ENCODE measurements at places on chromosomes 11 and 22. TPM values are rescaled to one million over a fixed set of nuclear protein-coding genes. Genes with fewer than 3 reads are reported as not detected.

DNA sequence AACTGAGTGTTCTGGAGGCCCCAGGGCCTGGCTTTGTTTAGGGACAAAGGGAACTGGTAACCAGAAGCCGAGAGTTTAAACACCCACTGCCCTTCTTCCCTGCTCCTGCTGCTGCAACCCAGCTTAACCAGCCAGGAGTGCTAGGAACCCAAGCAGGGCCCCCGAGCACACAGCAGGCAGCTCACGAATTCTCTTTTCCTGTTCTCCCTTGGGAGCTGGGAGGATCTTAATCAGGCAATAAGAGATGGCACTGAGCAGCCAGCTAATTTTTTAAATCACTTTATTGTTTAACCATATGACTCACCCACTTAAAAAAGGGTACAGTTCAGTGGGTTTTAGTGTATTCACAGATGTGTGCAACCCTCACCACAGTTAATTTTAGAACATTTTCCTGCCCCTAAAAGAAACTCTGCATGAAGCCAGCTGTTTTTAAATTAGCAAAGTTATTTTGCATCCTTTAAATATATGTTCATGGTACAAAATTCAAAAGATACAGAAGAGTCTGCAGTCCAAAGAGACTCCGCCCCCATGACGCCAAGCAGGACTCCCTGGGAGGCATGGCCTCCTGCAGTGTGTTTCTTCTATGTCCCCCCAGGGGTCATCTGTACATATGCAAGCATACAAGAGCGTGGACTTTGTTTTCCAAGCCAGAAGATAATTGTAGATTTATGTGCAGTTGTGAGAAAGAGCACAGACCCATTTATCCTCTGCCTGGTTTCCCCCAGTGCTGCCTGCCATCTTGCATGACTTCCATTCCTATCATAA is 18.9 kb upstream of the PPP6R3 start:
- no peak for DNase-seq

GRCh38 chr11:124207102-124207792 is 24.1 kb downstream of the OR10D3 start:
- DNase-seq: no peak

Gene MAJIN
- 0.91 TPM for total RNA-seq

Gene RASSF7
- 52.7 TPM for total RNA-seq

- DNase-seq: no peak
These were observed 20.2 kb downstream of the LMO1 start for GRCh38 chr11:8243458-8243857.

GRCh38 chr22:39493759-39494158 is 8.3 kb upstream of the MIEF1 start:
- no peak for DNase-seq

Gene OR4A16
- not detected for total RNA-seq

Gene MIAT
- 270 TPM for total RNA-seq

DNA sequence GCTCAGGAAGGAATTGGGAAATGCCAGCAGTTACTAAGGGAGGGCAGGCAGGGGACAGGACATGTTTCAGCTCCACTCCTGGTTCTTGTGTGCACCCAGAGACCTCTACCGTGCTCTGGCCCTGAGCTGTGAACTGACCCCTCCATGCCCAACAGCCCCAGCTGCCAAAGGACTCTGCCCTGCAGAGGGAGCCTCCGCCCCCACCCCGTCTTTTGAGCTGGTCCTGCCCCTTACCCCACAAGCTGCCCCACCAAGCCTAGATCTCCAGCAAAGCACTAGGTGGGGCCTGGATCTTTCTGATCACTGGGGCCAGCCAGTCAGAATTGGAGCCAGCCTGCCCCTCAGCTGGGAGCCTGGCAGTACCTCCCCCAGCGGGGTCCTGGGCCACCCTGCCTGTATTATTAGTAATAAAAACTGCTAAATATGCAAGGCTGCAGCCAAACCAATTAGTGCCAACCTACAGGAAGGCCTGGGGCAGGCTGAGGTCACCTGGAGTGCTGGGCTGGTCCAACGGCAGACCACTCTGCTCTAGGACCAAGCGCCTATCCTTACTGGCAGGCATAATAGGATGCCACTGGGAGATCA is 23.9 kb upstream of the DRICH1 start:
- DNase-seq: no peak

DNA sequence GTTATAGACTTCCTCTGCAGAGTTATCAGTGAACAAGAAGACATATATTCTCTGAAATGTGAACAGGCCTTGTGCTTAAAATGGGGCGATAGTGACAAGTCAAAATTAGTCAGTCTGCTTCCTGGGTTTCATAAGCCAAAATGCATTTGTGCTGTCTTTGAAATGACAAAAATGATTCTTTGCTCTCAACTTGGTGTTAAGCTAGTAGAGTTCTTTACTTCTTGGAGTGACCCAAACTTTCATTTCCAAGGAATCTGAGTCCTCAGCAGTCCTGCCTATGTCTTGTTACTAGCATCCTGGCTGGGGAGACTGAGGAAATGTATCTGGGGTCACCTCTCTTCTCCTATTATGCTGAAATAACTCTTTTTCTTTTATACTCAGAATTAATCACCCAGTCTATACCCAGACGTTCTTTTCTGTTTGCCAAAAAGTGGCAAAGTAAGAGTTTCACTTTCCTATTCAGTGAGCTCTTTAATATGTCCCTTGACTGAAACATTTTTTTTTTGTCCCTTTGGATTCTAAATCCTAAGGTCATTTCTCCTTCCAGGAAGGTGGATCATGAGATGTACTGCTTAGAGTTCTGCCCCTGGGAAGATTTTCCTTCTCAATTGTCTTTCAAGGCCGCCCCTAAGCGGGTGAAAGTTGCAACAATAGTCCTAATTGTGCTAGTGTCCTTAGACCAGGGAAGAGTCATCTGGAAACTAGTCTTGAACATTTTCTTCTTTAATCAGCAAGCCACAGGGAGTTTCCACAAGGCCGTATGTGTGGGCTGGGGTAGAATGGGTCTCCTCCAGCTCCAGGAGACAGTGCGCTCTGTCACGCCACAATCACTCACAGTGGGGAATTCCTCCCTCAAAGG is 53.0 kb upstream of the RDX start:
- DNase-seq: peak; percentile 4

Gene TRIM29
- not detected for total RNA-seq

Gene NEAT1
- 687 TPM for total RNA-seq

DNA sequence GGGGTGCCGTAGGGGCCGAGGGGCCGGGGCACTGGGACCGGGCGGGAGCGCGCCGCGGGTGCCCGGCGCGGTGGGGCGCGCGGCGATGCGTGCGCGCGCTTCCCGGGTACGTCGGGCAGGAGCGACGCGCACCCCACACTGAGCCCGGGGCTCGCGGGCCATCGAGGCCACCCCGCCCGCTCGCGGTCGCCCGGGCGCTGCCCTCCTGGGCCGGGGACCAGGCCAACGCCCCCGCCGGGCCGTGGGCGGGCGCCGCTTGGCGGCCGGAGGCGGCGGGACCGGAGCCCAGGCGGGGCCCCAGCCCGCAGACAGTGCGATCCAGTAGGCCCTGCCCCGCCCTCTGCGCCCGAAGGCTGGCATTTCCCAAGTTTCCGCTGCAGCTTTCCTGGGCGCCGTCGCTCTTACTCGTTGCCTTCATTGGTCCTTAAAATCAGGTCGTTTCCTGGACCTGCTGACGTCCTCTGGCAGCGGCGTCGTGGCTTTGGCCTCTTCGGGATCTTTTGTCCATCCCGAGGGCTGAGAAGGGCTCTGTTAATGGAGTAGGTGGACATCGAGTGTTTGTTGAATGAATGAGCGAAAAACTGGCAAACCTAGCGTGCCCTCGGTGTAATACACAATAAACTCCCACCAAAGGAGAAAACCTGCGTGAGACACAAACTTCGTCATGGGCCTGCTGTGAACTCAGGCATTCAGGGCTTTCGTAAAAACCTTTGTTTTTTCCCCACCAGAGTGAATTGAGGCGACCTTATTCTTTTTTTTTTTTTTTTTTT is 638 bp downstream of the PARVA start:
- DNase-seq: peak; percentile 28

- DNase-seq: no peak
These were observed 22.3 kb downstream of the PIK3IP1 start for GRCh38 chr22:31269892-31270579.

Gene YPEL1
- 8.0 TPM for total RNA-seq

Gene STX5
- 67.9 TPM for total RNA-seq

DNA sequence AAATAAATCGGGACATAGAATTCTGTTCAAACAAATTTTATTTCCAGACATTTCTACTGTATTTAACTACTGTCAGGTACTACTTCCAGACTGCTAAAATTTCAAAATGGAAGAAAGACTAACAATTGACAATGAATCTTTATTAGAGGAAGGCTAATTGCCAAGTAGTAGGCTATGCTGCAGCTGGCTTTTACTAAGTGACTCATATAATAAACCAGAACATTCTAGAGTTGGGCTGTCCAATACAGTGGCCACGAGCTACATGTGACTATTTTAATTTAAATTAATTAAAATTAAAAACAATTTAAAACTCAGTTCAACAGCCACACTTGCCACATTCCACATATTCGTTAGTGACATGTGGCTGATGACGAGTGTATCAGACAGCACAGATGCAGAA is 27.6 kb downstream of the CHKA start:
- no peak for DNase-seq

Gene VSIG2
- 0.55 TPM for total RNA-seq

DNA sequence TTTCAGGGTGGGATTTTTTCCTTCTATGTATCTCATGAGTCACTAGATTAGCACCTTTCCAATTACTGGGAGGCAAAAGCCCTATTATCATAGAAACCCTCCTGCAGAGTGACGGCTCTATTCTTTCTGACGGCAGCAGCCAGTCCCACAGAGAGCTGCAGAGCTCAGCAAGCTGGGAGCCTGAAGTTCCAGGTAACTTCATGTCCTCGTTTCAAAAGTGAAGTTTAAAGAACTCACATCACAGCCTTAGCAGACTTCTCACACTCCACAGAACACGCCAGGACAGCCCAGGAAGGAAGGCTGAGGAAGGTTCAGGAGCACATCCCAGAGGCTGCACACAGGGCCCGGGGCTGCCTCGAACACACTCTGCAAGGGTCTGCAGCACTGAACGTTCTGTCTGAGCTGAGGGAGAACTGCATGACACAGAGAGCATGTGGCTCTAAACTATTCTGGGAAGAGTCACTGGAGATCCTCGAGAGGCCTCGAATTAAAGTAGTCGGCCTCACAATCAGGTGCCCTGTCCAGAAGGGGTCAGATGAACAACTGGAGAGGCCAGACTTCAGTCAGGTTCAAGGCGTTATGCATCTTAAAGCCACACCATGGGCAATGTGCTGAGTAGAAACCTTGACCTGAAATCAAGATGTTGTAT is 104.2 kb upstream of the DRD2 start:
- no peak for DNase-seq

DNA sequence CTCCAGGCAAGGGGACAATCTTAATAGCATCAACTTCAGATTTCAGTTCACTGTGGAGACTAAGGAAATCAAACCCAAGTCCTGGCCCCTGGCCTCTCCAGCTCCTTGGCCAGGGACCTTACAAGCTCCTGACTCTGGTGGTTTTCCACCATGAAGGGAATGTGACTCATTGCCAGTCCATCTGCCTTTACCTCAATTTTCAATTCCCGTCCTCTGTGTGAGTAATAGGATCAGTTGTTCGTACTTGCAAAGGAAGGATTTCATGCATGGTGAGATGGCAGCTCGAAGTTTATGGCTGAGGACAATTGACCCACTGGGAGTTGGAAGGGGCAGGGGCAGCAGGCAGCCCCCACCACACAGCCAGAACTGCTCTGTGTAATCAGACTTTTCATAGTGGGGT is 42.5 kb downstream of the INSC start:
- peak; percentile 12 for DNase-seq

DNA sequence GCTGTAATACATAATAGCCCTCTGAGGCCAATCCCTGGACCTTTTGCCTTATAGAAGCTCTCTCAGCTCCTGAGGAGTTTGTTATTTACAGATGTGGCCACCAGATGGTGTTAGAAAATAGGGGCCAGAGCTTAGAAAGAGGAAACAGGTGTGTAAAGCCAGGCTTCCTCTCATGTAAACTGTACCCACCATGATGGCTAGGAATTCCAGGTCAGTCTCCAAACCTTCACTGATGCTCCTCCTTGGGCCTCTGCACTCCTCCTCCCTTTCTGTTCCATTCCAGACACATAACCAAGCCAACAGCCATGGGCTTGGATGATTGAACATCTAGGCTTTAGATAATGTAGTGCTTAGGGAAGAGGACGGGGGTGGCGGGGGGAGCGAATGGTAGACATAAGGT is 39.7 kb downstream of the USP35 start:
- DNase-seq: no peak

Gene NXPE1
- not detected for total RNA-seq

DNA sequence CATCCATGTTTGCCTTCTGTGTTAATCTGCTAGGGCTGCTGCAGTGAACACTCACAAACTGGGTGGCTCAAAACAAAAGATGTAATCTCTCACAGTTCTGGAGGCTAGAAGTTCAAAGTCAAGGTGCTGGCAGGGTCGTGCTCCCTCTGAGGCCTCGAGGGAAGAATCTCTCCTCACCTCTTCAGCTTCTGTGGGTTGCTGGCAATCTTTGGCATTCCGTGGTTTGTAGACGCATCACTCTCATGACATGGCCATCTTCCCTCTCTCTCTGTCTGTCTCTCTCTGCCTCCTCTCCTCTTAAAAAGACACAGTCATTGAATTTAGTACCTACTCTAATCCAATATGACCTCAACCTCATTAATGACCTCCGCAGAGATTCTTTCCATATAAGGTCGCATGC is 78.8 kb downstream of the TSPAN18 start:
- no peak for DNase-seq

- DNase-seq: no peak
These were observed 6.6 kb downstream of the TREH start for GRCh38 chr11:118672846-118673245.

- DNase-seq: no peak
These were observed 929.0 kb upstream of the FAT3 start for GRCh38 chr11:91295591-91295990.

- no peak for DNase-seq
These were observed 44.5 kb downstream of the TRAF6 start for GRCh38 chr11:36465449-36466163.

Gene HOATZ
- not detected for total RNA-seq

DNA sequence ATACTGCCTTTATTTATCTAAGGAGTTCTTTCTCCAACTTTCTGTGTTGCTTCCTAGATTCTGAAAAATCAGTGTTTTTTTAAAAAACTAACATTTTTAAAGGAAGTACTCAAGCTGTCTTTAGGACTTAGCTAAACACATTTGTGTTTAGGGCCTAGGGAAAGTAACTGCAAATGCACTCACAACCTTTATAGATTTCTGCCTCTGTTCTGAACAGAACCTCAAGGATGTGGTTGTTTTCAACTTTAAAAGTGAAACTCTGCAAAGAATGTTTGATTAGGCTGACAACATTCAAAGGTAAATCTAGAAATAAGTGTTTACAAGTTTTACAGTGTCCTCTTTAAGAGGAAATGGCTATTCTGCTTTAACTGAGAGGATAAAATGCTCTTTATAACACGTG is 55.4 kb upstream of the CNTN5 start:
- DNase-seq: no peak

Gene CCDC188
- not detected for total RNA-seq

Gene SLC22A6
- total RNA-seq: not detected

GRCh38 chr11:92967867-92968266 is 1.6 kb upstream of the MTNR1B start:
- no peak for DNase-seq

GRCh38 chr22:38142606-38143005 is 32.1 kb upstream of the BAIAP2L2 start:
- no peak for DNase-seq

Gene FOSL1
- total RNA-seq: 0.39 TPM

GRCh38 chr11:122103321-122103720 is 12.7 kb downstream of the BLID start:
- no peak for DNase-seq

Gene RPS6KB2
- total RNA-seq: 78.1 TPM

- no peak for DNase-seq
These were observed 608.7 kb downstream of the SOX6 start for GRCh38 chr11:15747671-15748070.

All from CD4-positive, alpha-beta memory T cell (primary cell).